ENCODE measurements at places on chromosomes 7 and 10.
A peak's percentile ranks its signal among the peaks of the same experiment; 100 is the strongest.

DNA sequence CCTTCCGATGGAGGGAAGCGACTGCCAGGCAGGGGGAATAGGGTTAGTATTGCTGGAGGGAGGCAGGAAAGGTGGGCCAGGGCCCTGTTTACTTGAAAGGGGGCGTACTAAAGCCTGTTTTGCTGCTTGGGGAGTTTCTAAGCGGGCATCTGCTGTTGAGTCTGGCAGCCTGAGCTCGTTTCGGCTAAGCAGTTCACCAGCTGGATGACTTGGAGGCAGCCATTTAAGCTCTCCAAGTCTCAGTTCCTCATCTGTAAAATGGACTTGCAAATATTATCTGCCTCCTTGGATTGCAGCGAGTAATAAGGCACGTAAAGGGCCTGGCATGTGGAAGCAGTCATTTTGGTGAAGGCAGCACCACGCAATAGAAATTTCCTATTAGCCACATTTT, 44.0 kb downstream of the LDB3 start:
- no peak for DNase-seq

DNA sequence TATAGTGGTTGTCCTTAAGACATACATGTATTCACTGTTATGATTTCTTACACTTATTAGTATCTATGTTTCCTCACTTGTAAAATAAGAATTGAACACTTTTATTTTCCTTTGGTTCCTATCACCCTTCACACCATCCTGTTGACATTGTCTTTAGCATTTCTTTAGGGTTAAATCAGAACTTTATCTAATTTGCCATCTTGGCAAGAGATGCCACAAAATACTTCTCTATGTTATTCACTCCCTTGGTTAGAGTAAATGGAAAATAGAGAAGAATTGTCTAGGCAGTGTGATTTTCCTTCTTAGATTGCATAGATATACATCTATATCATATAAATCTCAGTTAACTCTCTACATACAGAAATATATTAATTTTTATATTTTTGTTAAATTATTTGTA, 204.7 kb downstream of the SEMA3D start:
- no peak for DNase-seq

GRCh38 chr10:124340033-124340760, 78.5 kb downstream of the OAT start:
- peak; percentile 52 for DNase-seq

DNA sequence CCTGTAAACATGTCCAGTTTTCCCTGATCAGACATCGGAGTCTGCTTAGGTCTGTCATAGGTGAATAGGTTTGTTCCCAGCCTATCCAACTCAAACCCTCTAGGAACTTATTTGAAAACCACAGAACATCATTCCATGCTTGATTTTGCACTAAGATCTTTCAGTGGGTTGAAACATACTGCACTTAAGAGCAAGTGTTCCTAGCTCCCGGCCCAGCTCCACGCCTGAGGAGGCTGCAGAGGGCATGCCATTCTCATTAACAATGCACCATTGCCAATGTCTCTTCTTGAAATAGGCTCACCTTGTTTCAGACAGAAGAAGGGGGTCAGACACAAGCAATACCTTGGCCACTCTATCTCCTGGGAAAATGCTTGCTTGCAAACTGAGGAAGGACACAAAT, 78.0 kb upstream of the EGR2 start:
- no peak for DNase-seq

DNA sequence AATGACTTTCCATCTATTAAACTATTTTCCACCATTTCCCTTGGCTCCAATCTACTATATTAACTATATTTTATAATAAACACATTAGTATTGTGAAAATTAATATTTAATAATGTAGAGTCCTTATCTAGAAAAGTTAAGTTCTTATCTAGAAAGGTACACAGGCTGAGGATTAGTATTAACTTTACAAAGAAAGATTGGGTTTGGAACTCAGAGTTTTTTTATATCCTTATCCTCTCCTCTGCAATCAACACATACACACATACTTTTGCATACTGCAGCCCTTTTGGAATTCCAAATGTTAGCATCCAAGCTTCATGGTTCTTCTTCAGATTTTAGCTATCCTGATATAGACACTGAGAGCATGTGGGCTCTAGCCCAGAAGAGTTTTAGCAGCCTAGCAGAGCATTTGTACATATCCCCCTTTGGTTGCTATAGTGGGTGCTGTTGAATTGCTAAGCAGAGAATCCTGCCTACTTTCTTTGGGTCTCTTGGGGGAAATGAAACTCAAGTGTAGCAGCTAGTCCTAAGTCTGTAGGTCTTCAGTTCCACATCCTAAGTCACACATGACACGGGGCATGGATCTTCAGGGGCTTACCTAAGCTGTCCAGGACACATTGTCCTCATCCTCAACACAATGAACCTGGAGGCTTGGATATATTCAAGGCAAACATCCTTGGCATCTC, 874.6 kb downstream of the LRMDA start:
- no peak for DNase-seq

GRCh38 chr10:71423250-71423649, 26.5 kb downstream of the CDH23 start:
- no peak for DNase-seq

GRCh38 chr10:18474118-18474455, 177.3 kb downstream of the NSUN6 start:
- no peak for DNase-seq

- DNase-seq: peak; percentile 52
Measured at GRCh38 chr10:79270466-79271246, 76.6 kb upstream of the PPIF start.

GRCh38 chr10:458421-458851, 231.0 kb downstream of the DIP2C start:
- no peak for DNase-seq

DNA sequence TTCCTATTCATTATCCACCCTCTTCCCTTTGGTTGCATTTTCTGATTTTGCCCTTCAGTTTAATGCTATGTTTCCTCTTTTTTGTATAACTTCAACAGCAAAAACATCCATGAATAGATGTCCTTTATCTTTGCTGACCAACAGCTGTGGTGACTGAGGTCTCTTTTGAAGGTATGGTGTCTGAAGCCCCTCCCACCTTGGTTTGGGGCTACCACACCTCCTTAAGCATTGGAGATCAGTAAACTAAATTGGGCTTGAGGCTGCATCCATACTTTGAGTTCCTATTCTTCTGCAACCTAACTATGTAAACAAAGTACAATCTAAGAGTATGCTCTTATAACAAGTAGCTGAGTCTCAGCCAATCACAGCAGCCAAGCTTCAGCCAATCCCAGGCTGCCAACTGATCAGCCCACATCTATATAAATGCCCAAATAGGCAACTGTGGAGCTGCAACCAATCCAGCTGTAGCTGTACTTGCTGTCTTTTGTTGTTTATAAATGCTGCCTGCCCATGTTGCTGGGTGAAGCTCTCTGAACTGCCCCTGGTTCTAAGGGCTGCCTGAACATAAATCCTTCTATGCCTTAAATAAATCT, 69.4 kb upstream of the PDLIM1 start:
- no peak for DNase-seq

GRCh38 chr10:97028126-97028831, 157.5 kb downstream of the SLIT1 start:
- no peak for DNase-seq

DNA sequence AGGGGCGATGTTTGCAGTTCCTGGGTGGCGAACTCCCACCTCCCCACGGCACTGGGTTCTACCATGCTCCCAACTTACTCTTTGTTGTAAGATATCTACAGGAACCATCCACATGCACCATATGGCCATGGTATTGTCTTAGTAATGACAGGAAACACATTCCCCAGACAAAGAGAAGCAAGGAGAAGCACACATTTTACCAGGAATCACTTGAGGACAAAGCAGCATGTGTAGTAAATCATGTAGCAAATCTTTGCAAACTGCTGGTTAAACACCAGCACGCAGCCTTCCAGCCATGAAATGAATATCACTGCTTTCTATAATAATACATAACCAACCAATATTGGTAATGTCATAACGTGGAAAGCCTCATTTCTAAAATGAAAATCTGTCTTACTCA, 101.2 kb downstream of the NRP1 start:
- DNase-seq: no peak

DNA sequence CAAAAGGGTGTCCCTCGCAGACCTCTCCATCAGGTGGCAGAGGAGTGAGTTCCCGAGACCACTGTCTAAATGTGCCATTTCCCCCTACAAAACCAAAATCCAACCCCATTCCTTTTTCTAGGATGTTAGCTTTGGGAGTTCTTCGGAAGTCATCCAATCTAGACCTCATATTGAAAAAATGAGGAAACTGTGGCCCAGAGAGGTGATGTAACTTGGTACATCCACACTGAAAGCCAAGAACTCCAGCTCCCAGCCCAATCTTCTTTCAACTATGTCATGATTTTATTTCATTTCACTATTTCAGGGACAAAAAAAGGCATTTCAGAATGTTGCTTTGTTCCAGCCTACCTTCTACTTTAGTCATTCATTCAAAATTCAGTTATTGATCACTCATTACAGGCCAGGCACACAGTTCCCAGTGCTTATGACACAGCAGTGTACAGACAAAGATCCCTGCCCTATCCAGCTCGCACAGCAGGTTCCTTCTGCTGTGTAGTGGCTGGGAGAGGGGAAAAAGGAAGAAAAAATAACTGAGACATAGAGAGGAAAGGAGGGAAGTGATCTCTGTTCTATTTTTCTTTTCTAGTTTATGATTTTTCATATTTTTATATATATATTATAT, 35.8 kb downstream of the SCRN1 start:
- DNase-seq: no peak

- no peak for DNase-seq
Measured at GRCh38 chr7:123994449-123994848, 38.4 kb downstream of the TMEM229A start.

GRCh38 chr7:3078514-3078913, 34.8 kb upstream of the CARD11 start:
- DNase-seq: no peak

DNA sequence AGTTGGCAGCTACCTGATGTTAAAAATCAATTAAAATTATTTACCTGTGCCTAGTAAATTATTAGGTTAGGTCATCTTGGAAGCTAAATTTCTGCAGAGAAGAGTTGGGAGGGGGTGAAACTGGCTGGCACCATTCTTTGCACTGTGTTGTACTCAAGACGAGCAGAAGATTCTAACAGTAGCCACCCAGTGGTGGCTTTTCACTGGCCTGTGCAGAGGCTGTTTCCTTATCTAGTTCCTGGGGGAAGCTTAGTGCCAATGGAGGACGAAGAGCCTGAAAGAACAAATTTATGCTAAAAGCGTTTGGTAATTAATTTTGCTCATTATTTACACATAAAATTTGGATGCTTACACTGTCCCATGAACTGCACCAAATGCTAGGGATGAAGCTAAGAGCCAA, 595.3 kb downstream of the XPNPEP1 start:
- no peak for DNase-seq
